Substantia nigra (tissue), 51 donors: ENCODE measurements at places on chromosomes 16 and 17.

DNA sequence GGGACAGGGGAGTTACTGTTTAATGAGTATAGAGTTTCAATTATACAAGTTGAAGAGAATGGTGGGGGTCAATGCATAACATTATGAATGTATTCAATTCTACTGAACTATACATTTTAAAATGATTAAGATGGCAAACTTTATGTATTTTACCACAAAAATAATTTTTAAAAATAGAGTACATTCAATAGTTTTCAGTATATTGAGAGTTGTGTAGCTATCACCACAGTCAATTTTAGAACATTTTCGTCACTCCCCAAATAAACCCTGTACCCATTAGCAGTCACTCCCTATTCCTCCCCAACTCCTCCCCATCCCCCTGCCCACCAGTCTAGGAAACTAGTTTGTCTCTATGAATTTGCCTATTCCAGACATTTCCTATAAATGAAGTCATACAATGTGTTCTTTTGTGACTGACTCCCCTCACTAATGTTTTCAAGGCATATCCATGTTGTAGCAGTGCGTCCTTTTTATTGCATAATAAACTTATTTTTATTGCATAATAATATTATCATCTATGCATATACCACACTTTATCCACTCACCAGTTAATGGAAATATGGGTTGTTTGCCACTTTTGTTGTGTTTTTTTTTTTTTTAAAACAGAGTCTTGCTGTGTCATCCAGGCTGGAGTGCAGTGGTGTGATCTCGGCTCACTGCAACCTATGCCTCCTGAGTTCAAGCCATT is 52.5 kb upstream of the ERN1 start:
- DNase-seq, result no peak

DNA sequence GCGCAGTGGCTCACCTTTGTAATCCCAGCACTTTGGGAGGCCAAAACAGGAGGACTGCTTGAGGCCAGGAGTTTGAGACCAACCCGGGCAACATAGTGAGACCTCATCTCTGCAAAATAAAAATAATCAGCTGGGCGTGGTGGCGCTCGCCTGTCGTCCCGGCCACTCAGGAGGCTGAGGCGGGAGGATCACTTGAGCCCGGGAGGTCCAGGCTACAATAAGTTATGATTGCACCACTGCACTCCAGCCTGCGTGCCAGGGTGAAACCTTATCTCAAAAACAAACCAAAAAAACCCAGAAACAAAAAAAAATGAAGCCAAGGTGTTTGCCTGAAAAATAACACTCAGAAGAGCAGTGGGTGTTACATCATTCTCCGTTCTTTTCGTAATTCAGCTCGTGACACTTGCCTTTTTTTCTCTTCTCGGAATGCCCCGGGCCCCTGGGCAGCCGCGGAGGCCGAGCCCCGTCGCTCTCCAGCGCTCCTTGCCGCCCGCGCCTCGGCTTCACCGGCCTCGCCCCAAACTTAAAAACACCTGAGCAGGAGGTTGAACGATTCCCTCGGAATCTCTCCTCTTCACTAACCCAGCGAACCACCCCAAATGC is 17.0 kb downstream of the PRCD start:
- no peak for DNase-seq

GRCh38 chr17:78501241-78502036 is 75.8 kb downstream of the DNAH17 start:
- no peak for DNase-seq

DNA sequence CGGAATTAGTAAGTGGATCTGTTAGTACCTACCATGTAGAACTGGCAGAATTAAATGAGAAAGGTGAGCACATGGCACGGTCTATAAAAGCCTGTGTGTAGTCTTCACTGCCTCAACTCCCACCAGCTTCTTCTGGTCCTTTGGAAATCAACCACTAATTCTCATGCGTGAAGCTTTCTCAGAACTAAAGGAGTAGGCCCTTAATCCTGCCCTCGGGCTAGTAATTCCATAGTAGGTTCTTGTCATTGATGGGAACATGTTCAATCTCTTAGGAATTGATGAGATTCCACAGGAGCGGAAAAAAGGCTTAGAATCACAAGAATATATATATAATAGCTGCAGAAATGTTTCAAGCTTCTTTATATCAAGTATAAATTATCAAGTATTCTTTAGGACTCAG is 21.7 kb downstream of the CDR2 start:
- DNase-seq, result no peak

DNA sequence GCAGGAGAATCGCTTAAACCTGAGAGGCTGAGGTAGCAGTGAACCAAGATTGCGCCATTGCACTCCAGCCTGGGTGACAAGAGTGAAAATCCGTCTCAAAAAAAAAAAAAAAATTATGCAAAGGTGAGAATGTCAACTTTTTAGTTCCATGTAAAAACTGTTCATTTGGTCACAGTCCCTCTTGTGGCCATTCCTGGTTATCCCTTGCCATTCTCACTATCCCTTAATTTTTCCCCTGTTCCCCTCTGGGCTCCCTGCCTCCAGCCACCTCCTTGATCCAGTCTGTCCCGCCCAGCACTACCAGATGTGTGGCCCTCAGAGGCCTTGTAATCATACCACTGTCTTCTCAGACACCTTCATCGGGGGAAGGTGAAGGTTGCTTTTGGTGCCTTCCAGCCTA is 23.4 kb downstream of the DCAF7 start:
- DNase-seq, result no peak

DNA sequence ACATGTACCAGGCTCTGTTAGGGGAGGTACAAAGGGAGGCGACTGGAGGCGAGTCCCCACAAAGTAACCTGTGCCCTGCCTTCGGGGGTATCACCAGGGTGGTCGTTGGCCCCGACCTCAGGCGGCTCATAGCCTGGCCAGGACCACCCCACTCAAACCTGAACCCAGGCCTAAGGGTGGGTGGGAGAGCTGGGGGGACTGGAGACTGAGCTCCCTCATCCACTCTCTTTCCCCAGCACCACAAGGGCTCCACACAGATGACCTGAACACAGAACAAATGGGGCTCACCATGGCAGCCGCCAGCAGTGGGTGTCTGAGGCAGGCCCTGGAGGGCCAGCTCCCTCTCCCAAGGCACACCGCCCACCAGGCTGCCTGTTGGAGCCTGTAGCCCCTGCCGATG is 120.6 kb upstream of the TNRC6C start:
- no peak for DNase-seq

- DNase-seq, result no peak
Measured at GRCh38 chr17:44111777-44112176, 11.7 kb downstream of the HDAC5 start.

- DNase-seq, result no peak
Measured at GRCh38 chr17:80918731-80919130, 72.9 kb upstream of the CHMP6 start.

DNA sequence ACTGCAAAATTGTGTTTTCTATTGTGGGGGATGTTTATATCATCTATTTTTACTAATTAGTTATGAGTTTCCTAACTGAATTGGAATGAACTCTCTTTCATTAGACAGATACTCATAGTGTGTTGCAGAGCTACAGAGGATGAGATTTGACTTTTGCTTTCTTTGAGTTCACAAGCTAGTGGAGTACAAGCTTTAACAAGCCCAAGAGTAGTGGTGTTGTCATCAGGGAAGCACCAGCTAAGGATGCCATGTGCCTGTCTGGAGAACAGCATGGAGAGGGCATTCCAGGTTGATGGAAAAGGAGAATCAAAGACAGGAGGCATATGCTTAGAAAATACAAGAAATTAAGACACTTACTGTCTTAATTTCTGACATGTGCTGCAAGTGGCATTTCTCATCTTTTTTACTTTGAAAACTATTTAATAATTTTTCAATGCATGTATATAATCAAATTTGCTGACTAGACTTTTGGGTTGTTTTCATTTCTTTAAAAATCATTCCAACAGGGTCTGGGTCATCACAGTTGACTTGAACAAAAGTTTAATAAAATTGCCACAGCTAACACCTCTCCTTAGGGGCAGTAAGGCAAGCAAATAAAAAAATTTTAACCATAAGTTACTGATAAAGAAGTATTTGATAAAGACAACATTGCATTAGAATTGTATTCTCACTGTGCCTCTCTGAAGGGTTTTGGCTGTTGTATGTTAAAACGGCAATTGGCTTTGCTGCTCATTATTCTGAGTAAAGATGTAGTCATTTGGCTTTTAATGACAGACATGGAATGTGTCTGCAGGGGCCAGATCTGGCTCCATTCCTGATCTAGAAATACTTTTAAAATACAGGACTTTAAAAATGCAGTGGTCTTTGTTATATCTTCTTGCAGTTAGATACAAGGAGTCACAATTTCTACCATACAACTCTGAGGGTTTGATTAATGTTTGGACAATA is 323.7 kb upstream of the CDH11 start:
- no peak for DNase-seq

DNA sequence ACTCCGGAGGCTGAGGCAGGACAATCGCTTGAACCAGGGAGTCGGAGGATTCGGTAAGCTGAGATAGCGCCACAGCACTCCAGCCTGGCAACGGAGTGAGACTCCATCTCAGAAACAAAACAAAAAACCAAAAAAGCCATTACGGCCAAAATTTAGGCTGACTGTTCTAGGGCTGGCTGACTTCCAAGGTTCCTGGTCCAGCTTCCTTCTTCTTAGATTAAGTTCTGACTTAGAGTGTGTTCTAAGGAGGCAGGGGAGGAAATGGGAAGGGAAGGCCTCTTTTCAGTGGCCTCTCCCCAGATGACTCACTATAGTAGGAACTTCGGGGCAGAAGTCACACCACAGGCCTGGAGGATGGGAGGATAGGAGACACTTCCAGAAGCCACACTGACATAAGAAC is 27.7 kb upstream of the CLEC18B start:
- DNase-seq, result no peak

GRCh38 chr16:77913738-77914253 is 108.6 kb upstream of the CLEC3A start:
- no peak for DNase-seq

DNA sequence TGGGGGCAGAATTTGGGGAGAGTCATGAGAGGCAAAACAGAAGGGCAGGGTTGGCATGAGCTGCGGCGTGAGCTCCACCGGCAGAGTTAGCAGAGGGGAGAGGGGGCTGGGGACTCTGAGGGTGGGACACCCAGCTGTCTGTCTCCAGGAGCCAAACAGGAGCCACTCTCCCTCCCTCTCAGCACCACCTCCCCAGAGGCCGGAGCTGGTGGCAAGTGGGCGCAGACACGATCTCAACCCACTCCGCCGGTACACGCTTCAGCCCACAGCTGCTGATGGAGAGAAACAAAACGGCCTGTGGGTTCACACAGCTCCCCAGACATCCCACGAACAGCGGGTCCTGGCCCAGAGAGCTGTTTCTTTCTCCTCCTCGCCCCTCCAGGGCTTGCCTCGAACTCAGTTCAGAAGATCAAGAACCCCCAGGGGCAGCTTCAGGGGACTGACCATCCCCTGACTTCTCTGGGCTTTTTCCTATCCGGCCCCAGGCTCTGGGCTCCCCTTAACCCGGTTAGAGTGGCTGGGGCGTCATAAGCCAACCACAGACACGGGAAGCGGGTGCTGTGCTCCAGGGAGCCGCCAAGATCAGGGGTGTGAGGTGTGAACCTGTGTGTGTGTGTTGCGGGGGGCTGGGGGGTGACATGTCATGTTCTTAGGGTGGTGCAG is 7.6 kb downstream of the RHBDF2 start:
- no peak for DNase-seq

DNA sequence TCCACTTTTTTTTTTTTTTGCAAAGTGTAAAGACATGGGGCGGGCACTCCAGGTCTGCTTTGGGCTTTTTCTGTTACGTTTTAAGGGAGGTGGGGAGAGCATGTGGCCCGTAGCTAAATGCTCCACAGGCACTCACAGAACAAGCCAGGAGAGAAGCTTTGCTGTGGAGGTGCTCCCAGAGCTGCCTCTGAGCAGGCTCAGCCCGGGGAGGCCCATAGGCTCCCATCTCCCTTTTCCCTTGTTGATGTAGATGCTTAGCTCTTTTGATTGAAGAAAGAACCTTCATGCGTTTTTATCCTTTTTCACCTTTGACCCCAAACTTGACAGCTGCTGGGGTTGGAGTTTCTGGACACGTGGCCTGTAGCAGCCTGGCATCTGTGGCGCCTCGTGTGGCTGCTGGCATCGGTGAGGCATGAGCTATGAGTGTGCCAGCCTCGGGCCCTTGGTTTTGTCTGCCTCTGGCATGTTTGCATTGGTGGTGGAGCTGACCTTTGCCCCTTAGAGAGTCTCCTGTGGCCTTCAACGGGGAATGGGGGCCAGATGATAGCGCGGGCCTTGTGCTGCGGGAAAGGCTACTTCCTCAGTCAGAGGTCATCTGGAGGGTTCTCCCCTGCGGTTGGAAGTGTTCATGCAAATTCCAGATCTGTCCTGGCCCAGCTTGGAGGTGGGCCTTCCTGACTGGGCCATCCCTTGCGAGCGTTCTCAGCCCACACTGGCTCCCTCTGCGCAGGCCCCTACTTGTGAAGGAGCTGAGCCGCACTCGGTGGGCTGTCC is 20.0 kb upstream of the IL17C start:
- no peak for DNase-seq

DNA sequence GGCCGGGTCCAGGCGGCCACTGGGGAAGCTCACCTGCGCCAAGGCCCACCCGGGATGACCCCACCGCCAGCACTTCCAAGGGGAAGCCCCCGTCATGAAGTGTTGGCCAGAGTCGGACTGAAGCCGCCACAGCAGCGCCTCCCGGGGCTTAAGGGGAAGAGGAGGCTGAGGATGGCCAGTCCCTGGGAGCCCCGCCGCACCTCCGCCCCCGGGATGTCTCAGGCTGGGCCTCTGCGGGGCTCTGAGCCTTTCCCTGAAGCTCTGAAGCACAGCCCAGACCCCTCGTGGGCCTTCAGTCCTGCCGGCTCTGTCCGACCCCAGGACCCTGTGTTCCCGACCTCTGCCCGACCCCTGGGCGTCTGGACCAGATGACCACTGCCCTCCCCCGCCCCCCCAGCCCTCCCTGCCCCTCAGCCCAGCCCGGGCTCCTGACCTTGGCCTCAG is 42.8 kb upstream of the ACSF3 start:
- DNase-seq, result no peak

DNA sequence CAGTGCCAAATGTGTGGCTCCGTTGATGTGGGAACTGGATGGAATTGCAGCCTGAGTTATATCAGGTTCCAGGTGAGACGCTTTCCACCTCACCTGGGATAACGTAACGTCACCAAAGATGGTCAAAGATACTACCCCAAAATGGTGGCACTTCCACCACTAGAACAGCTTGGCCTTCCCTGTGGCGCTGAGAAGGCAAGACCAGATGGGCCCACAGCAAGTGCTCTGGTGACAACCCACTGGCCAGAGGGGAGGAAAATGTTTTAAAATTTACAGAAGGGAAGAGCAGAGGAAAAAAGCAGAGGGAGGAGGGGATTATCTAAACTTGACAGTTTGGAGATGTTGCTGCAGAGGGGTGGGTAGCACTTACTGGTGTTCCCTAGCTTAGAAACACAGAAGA is 7.5 kb upstream of the ITGA2B start:
- no peak for DNase-seq

GRCh38 chr17:9026741-9027140 is 5.4 kb downstream of the NTN1 start:
- DNase-seq, result no peak
